ENCODE measurements at places on chromosomes 4 and X.
A peak's percentile ranks its signal among the peaks of the same experiment; 100 is the strongest.

GRCh38 chr4:78512357-78512920 lies 39.1 kb upstream of the ANXA3 start:
- DNase-seq: no peak

DNA sequence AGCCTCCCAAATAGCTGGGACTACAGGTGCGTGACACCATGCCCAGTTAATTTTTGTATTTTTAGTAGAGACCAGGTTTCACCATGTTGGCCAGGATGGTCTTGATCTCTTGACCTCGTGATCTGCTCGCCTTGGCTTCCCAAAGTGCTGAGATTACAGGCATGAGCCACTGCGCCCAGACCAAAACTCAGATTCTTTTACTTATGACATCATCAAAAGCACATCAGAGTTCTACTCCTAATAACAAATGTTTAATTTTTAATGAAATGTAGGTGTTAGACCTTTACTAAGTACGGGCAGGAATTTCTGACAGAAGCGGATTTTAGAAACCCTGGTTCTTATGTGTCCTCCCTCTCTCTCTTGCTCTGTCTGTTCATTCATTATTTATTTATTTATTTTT lies 38.5 kb upstream of the ERVMER34-1 start:
- no peak for DNase-seq

- no peak for DNase-seq
These were observed 95.1 kb upstream of the STIM2 start for GRCh38 chr4:26765515-26765914.

GRCh38 chr4:127080141-127080540 lies 552.6 kb upstream of the INTU start:
- no peak for DNase-seq

DNA sequence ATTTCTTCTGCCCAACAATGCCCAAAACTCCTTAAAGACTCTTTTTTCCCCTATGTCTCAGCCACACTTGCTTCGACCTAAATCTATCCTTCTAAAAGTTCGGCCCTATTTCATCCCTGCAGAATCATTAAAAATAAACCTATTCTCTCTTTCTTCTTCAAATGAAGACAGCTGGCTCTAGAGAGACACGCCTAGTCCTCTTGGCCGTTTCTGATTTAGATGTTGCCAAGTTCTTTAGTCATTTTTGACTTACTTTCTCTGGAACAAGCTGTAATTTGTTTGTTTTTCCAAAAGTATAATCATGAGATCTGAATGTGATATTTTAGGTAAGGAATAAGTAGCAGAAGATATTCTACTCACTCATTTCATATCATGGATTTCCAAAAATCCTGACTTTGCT lies 211.6 kb downstream of the CENPC start:
- no peak for DNase-seq

DNA sequence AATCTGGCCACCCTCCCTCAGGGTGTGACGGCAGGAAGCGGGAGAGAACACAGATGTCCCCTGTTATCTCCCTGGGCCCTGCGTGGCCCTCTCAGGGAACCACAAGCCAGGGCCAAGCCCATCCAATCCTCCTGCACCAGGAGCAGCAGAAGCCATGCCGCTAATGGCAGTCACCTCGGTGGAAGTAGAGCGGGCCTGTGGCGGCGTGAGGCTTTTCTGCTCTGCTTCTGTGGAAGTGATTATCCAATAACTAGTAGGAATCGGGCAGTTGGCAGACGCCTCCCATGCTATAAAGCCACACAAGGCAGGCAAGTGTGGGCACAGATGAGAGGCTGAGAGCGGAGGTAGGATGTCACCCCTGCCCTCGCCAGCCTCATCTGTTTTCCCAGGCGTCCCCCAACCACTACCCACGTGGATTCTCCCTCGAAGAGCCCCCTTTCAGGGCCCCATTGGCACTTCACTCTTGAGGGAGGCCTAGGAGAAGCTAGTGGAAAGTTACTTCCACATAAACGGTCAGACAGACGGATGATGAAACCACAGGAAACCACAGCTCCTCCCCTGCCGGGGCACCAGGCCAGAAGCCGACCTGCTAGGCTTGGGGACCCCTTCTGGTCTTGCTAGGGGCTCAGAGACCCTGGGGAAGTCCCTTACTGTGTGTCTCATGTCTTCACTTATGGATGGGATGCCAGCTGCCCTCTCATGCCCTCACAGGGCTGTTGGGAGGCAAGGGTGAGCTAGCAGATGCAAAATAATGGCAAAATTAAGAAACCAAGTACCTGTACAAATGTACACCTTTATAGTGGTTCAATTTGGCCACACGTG lies 18.8 kb upstream of the TMSB4X start:
- DNase-seq: peak; percentile 81

DNA sequence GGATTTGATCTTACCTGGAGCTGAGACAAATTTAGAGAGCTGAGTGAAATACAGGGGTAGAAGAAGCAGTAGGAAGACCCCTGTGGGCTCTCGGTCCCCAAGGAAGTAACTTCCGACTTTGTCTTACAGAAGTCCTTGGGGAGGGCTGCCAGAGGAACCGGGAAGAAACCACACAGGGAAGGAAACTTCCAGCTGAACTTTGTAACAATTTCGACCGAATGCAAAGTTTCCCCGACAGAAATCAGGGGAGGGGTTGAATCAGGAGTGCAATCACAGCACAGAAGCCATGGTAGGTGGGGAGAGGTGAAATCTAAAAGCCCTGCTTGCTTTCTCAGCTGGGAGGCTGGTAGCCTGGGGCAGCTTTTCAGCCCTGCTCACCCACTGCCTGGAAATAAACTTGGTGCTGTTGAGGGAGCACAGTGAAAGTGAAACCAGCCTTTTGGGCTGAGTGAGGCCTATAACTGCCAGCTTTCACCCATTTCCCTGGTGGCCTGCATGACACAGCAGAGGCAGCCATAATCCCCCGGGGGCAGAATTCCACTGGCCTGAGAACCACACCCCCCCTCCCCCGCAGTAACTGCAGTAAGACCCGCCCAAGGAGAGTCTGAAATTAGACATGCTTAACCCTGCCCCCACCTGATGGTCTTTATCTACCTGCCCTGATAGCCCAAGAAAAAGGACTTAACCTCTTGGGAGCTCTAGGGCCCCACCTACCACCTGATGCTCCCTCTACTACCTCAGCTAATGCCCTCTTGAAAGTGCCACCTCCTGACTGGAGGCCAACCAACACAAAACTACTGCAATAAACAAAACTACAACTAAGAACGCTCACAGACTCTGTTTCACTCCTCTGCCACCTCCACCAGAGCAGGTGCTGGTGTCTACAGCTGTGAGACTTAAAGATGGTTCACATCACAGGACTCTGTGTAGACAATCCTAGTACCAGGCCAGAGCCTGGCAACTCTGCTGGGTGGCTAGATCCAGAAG lies 248.2 kb downstream of the PARM1 start:
- no peak for DNase-seq

DNA sequence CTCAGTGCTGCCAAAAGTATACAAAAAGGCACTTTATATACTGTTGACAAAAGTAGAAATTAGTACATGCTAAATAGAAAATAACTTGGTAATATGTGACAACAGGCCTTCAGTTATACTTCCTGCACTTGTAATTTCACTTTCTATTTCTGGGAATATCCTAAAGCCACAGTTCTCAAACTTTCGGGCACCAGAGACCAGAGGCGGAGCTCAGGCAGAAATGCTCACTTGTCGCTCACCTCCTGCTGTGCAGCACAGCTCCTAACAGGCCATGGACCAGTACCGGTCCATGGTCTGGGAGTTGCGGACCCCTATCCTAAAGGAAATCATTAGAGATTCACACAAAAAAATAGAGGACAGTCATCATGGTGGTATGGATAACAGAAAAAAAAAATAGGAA lies 25.7 kb downstream of the ACSL4 start:
- no peak for DNase-seq

DNA sequence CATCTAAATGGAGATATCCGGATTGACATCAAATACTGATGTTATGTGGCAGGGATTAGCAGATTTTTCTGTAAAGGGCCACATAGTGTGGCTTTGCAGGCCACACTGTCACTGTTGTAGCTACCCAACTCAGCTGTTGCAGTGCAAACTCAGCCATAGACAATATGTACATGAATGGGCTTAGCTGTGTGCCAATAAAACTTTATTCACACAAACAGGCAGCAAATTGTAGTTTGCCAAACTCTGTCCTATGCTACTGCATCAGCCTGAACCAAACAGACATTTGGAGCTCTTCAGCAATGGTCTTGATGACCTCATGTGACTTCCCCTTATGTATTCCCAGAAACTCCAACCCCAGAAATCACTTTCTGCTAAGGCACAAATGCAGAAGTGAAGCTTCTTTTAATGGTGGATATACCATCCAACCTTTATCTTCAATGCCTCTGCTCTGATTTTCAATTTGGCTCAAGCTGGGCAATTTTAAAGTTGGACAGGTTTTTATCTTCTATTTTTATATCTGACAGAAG lies 18.4 kb upstream of the TRPC5OS start:
- DNase-seq: no peak

GRCh38 chr4:141684785-141685184 lies 48.4 kb downstream of the IL15 start:
- DNase-seq: no peak

GRCh38 chr4:177006331-177006730 lies 213.6 kb upstream of the VEGFC start:
- DNase-seq: no peak

DNA sequence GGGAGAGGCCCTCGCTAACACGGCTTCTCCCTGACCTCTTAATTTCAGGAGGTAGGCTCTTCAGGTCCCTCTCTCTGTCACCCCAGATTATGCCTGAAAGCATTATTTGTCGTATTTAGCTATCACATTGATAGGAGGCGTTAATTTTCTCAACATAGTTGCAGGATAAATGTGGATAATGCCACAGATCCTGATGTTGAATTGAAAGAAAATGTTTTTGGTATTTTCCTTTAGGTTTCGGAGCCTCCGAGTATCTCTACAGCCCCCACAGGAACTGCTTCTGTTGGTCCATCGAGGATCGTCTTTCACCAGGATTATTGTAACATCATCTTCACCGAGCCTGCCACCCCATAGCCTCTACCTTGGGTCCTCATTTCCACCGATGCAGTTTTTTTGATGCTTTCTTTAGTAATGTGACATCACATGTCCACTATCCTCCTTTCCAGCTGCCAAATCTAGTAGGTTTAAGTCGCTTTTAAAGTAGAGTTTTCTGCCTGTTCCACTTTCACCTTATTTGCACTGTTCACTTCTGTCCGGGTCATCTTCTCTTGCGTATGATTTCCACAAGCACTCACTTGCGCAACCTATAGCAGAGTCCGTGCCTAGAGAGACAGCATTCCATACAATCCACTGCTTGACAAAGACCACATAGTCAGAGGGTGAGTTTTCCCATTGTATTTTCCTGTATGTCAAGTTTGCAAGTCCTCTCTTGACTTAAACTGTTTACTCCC lies 665 bp downstream of the TIGD2 start:
- DNase-seq: no peak

- DNase-seq: no peak
These were observed 415.0 kb downstream of the BCOR start for GRCh38 chrX:39682778-39683177.

DNA sequence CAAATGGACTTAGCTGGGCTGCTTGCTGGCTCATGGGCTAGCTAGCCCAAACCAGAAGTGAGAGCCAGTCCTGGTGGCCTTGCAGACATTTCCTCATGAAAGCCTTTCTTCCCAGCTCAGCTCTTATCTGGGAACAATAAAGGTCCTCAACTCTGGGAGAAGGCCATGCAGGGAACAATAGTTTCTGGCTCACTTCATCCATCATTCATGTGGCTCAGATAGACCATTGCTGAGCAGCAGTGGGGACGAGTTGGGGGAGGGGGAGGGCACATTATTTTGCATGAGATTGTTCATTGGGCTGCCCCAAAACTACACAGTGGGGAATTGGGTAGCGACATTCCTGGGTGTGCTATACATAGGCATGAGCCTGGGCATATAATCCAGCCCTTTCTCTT lies 47.6 kb downstream of the NHSL2 start:
- no peak for DNase-seq

DNA sequence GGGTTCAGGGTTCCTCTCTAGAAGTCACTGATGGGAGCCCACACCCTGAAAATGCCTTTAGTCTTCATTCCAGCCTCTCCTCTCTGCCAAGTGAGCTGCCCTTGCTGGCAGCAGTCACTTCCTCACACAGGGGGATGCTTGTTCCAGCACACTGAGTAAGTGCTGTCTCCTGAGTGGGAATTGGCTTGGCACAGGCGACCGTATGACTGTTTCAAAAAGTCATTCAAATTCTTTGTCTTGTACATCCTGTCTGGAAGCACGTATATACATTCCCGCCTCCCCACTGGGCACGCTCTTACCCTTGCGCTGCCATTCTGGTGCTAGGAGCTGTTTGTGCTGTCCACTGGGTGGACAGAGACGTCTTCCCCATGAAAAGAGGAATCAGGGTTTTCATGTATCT lies 40.2 kb upstream of the CD99 start:
- no peak for DNase-seq

GRCh38 chrX:109709129-109709631 lies 23.9 kb downstream of the ACSL4 start:
- no peak for DNase-seq

DNA sequence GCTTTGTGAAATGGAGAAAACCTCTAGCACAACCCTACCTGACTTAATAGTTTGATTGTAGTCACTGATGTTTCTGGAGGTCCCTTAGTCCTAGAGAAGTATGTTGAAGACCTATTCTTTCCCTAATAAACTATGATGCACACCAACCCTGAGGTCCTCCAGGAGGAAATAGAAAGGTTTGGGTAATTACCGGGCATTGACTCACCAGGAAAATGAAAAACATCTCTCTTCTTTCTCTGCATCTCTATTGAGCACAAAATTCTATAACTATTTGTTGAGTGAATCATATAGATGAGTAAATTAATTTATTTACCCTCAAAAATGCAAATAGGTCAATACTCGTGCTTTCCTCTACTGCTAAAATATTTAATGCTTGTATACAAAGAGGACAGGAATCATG lies 582.4 kb upstream of the FAM241A start:
- DNase-seq: no peak

DNA sequence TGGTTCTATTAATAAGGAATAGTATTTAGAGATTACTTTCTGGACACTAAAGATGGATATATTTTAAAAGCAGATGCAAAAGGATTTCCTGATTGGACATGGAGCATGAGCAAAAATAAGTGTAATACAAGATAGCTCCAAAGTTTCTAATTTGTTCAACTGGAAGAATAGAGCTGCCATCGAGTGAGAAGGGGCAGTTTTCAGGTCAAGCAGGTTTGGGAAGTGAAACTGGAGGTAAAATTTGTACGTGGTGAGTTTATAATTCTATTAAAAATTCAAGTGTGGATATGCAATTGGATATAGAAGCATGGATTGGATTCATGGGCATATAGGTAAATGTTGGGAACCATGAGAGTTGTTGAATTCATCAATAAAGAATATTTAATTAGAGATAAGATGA lies 31.8 kb downstream of the PRDM8 start:
- no peak for DNase-seq

- DNase-seq: no peak
These were observed 30.6 kb downstream of the TRIM2 start for GRCh38 chr4:153234885-153235284.

DNA sequence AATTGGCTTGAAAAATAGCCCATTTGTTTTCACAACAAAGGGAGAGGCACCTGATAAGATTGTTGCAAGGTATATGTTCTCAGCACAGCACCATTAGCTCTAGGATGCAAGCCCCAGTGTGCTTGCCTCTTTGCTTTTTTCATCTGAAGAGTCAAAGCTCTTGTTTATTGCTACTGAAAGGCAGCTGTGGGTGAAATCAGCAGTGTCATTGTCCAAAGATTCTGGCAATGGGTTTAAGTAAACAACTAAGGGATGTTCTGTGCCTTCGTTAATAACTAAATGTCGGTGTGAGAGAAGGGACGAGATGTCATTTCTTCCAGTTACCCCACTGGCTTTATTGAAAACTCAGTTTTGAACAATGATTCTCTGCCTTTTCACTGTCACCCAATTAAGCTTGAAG lies 567.7 kb downstream of the KCNIP4 start:
- no peak for DNase-seq

GRCh38 chrX:70338290-70338689 lies 48.4 kb downstream of the KIF4A start:
- DNase-seq: no peak

Measured in CD4-positive, alpha-beta T cell treated with Interferon gamma for 1 hour (primary cell).